Lower leg skin (tissue), 4 donors: ENCODE measurements at places on chromosomes 4 and X.

DNA sequence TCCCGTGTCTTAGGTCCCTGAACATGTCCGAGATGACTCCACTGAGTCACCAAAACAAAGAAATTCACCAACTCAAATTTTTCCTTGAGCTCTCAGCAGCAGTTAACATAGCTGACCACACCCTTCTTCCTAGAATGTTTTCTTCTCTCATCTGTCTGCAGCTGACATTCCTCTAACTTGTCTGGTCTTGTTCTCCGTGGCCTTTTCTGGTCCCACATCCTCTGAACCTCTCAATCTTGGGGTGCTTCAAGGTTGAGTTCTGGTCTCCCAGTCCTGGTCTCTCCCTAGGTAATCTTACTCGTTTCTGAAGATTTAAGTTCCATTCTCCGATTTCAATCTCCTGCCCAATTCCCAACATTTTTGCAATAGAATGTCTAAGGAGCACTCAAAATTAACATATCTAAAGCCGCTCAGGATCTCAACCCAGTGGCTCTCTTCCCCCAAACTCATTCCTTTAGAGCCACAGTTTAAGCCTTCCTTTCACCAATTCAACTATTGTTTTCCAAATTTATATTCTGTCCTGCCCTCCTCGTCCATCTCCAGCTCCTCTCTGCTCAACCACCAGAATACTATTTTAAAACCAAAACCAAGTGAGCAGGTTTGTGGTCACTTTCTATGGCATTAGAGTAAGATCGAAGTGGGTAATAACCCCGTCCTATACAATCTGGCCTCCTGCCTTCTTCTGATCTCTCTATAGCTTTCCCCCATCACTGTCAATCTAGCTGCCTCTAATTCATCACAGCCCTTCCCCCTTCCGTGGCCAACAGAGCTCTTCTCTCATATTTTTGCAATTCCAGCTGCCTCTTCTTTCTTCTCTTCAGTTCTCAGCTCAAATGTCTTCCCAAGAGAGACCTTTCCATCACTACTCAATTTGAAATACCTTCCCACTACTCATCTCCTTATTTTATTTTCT lies 1.2 kb downstream of the TRIML2 start:
- no peak for DNase-seq

DNA sequence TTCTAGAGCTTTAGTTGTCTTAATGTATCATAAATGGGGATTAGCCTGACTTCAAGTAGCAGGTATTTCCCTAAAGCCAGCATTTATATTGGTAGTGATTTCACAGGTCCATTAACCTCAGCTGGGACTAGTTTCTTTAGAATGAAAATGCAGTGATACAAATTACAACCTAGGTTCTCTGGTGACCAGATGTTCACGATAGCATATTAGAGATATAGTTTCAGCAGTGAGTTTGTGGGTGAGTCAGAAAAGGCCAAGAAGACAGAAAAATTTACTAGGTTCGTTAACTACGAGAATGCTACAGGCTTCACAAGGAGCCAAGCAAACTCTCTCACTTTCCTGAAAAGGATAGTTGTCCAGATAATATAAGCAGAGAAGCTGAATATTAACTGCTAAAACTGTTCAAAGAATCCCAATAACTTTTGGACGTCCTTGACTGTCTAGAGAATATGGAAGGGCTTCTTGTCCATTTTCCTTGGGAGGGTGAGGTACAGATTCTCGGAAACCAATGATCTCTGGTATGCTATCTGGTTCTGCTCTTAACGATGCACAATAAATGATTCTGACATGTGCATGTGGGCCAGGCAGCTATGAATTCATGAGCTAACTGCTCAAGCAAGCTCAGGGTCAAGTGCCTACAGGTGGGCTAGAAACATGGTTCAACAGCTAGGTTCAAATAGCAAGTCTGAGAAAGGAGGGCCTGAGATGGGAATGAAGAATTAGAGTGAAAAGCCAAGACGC lies 6.0 kb upstream of the SPCS3 start:
- no peak for DNase-seq

DNA sequence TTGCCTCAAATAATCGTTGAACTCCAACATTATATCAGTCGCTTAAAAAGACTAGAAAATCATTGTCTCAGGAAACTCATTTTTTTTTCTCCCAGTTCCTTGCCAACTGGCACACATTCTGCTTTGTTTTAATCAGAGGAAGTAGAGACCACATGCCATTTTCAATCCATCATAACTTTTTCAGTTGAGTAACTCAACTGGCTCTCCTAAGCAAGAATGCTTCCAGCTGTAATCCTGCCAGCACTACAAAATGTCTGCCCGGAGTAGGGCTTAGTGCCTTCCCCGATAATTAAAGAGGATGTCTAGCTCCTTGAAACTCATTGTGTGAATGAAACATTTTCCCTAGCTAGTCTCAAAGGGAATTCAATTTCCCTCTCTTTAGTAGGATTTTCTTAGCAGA lies 33.0 kb downstream of the FREM3 start:
- DNase-seq, result no peak

GRCh38 chr4:42566835-42567234 lies 90.1 kb downstream of the ATP8A1 start:
- no peak for DNase-seq

GRCh38 chr4:26860922-26861433 lies 337 bp downstream of the STIM2 start:
- no peak for DNase-seq

GRCh38 chr4:18568600-18568999 lies 547.0 kb upstream of the LCORL start:
- DNase-seq, result no peak

DNA sequence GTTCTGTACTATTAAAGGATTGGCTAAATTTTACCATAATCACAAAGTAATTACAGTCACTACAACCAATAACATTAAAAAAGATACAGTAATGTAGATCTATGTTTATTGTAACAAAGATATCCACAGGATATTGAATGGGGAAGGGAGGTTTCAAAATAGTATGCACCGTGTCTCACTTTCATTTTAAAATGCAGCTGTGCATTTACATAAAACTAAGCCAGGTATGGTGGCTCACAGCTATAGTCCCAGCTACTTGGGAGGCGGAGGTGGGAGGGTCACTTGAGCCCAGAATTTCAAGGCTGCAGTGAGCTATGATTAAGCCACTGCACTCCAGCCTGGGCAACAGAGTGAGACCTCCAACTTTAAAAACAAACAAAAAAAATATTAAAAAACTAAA lies 8.5 kb downstream of the SRP72 start:
- no peak for DNase-seq

DNA sequence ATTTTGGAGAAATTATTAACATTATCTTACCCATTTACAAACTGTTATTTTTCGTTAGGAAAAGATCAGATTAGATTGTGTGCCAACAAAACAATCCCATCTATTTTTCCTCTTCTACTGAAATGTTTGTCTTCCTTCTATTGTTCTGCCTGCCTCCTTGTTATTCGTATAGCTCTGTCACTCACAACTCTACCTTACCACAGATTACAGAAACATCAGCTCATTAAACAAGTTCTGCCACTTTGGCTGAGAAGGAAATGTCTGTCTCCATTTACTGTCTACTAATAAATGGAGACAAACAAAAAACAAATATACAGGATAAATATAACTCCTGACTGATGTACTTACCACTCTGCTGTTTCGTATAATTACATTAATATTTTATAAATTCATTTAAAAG lies 211.4 kb downstream of the ENOX2 start:
- DNase-seq, result no peak

GRCh38 chr4:102781570-102781969 lies 20.8 kb upstream of the MANBA start:
- DNase-seq, result no peak

DNA sequence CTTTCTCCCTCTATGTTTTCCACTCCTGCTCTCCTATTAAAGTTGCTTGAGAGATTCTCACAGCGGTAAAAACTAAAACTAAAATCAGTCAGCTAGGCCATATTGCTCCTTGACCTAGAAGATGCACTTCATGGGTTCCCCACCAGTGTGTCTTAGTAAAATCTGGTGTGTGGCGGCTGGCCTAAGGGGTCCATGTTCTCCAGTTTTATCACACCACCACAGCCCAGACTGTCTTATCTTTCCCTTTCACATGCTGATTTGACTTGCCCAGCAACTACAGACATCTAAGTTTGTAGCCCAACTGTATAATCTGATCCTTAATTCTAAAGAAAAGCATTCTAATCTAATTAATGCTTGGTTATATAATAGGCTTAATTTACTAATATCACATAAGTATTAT lies 68.0 kb downstream of the ATP8A1 start:
- DNase-seq, result no peak

GRCh38 chrX:115690511-115691216 lies 129.7 kb downstream of the PLS3 start:
- no peak for DNase-seq

DNA sequence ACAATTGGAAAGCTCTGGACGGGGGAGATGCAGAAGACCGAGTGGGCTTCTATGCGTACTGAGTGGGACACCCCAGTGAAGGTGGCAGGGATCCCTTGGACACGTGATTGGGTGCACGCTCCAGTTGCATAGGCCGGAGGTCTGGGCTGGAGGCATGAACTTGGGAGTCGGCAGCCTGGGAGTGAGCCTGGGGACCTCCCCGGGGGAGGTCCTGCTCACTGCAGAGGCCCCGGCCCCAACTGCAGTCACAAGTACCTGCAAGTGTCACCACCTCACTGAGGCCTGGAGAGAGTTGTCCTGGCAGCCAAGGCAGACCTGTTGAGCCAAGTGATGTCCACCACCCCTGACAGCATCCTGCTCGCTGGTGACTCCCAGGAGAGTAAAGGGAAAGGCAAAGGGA lies 49.3 kb upstream of the HMX1 start:
- peak; percentile 59 for DNase-seq

DNA sequence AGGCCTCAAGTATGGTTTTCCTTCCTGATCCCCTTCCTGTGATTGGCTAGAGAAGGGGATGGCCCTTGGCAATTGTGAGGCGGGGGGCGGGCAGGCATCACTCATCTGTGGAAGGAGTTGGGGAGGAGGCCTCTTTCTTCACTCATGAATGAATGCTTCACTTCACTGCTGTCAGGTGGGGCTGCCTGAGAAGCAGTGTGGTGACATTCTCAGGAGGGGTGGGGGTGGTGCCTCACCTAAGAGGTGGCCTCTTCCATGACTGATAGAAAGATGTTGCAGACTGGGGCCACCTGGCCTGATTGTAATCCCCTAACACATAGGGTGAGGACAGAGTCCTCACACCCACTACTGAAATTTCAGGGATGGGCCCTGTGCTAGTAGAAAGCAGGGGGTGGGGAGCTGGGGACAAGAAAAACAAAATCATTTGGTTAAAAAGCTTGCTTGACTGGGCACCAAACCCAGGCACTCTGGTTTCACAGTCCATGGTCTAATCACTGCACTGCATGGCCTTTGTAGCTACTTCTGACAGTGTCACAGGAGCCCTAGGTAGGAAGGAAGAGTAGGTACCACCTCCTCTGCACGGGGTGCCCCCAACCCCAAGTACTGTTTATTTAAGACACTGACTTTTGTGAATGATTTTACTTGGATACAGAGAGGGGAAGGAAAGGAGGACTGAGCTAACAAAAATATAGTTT lies 5.6 kb upstream of the HOPX start:
- DNase-seq, result no peak

DNA sequence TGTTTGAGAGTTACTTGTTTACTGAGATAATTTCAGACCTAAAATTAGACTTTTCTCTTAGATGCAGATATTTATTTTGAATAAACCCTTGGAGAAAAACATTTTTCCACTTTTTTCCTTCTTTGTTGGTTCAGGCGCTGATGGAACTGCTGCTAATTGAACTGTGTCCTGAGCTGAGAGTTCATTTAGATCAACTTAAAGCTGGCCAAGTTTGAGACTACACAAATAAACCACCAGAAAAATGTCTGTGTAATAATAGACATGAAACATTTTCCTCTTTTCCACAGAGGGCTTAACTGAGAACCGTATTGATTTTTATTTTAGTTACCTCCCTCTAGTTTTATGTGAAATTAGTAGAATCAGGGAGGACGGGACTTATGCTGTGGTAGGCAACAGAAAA lies 32.5 kb downstream of the LRP2BP start:
- DNase-seq, result no peak

DNA sequence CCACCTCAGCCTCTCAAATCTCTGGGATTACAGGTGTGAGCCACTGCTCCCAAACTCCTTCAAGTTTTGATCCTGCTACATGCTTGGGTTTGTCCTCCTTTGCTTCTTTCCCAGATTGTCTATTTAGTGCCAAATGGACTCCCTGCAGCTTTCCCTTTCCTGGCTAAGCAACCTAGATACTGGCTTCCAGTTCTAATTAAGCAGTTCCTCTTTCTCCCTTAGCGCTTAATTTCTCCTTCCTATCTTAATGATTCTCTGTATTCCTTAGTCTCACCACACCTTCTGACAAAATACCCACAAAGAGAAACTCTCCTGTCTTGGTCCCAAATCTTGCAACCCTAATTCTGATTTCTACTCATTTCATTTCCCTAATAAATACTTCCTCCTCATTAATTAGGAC lies 7.8 kb downstream of the RXFP1 start:
- DNase-seq, result no peak

DNA sequence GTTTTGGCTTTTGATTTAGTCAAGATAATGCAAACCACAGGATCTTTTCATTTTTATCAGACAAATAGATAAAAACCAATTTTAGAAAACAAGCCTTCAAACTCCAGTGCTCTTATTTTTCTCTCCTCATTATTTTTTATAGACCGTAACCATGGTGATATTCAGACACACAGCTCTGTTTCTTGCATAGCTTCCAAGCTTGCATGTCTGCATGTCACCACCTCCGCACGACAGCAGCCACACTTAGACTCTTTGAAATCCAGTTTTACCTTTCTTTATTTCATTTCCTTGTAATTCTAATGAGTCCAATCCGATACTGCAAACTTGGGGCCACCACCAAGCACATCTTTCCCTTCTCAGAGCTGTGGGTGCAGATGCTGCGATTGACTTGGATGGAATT lies 94.3 kb upstream of the GPM6A start:
- no peak for DNase-seq
